Fibroblast of skin of right biceps (primary cell): ENCODE measurements at places on chromosomes 7 and 10.

- no peak for DNase-seq
Measured at GRCh38 chr10:3961082-3961481, 176.1 kb upstream of the KLF6 start.

DNA sequence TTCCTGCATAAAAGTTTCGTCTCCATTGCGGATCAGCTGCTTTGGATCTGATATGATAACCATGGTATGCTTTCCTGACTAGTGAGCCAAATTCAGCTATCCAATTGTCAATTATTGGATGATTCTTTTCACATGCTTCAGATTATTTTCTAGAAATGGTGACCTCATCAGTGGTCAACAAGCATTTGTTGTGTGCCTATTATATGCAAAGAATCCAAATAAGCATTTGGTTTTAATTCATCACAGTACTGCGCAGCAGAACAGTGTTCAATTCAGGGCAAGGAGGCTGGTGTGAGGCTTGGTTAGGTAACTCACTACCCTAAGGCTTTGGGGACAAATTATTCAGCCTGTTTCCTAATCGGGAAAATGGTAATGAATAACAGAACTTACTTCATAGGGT lies 200.5 kb downstream of the SKAP2 start:
- DNase-seq, result no peak

DNA sequence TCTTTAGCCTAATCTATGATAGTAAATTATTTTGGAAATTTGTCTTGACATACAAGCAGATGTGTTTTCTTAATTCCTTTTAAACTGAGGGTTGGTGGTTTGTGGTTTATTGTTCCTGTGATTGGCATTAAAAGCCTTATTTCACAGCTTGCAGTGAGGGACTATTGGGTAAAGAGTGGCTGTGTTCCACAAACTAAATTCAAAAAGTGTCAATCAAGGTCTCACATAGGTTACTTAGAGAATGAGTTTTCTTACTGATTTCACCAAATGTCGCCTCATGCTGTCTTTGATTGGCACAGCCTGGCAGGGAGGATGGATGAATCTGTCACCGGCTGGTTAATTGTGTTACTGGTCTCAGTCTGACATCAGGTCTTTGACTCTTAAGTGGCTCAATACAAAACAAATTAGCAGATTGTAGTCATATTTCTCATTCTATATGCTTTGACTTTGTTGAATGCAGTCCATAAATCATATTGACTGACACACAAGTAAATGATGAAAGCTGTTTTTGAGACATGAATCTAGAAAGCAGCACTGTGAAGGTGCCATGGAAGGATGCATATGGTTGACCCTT lies 66.8 kb upstream of the CYP26C1 start:
- DNase-seq, result no peak

DNA sequence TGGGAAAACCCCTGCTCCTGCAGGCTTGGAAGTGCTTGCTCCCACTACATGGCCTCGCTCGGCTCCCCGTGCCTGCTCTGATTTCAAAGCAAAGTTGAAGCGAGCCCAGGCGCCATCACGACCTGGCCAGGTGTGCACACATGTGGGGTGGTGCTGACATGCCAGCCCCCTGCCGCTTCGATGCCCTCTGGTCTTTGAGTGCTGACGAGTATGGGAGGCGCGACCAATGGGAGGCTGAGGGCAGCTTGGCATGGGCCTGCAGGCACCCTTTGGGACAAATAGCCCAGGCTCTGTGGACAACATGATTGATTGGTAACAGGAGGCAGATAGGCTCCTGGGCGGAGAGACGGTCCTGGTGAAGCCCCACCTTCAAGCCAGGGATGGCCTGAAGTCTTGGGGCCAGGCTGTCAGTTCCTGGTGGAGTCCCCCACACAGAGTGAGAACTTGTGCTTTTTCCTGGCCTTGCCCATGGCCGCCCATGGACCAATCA lies 252.4 kb upstream of the SEMA3A start:
- no peak for DNase-seq

DNA sequence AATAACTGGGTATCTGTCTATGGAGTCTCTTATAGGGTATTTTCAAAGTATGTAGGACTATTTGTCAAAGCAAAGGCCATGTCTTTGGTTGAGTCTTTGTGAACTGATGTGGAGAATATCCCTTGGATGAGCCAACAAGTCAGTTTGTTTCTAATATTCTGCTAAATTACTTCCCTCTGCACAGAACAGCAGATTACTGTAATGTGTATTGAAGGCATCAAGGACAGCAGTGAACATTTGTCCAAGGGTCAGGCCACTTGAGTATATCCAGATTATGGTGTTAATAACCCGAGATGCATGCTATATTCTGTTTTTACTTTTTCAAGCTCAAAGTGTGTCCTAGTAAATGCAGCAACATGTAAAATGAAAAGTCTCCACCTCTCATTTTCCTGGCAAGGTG lies 144.2 kb upstream of the GLI3 start:
- DNase-seq, result no peak

DNA sequence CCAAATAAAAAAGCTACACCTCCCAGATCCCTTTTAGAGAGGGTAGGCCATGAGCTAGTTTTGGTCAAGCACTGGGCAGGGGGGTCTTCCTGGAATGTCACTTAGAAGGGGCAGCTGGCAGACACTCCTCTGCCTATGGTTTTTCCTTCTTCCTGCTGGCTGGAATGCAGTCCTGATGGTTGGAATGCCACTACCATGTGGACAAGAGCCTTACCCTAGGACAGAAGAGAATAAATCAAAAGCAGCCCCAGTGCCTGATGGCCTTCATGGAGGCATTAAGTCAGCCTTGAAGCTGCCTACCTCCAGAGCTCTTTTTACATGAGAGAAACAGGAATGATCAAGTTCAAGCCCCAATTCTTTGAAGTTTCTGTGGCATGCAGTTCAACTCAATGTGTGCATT lies 43.5 kb upstream of the SORBS1 start:
- DNase-seq, result no peak

DNA sequence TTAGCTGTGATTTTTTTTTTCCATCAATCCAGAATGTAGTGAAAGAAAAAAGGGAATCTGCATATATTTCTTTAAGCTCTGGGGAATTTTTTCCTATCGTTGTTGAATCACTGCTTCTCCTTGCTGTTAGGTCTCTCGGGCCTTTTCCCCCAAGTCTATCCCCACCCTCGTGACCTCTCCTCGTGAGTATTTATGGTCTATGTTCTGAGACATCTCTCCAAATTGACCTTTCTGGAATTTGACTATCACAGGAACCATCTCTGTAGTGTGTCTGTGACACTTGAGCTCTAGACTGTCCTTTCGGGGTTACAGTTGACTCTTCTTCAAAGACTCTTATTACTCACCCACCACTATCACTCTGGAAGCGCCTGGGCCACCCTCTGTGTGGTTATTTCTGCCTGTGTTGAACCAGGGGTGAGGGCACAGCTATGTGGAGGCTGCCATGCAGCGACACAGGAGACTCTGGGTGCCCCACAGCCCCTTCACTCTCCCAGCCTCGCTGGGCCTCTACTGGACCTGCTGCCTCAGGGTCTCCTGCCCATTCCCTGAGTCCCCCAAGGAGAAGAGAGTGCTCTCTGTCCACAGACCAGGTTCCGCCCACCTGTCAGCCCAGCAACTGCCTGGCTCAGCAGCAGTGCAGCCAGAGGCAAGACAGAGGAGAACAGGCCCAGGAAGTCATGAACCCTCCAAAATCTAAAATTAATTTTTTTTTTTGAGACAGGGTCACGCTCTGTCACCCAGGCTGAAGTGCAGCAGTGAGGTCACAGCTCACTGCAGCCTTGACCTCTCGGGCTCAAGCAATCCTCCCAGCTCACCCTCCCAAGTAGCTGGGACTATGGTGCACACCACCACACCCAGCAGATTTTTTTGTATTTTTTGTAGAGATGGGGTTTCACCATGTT lies 45.7 kb upstream of the PTPRN2 start:
- no peak for DNase-seq

GRCh38 chr10:133347710-133348517 lies 741 bp downstream of the PRAP1 start:
- DNase-seq, result no peak

DNA sequence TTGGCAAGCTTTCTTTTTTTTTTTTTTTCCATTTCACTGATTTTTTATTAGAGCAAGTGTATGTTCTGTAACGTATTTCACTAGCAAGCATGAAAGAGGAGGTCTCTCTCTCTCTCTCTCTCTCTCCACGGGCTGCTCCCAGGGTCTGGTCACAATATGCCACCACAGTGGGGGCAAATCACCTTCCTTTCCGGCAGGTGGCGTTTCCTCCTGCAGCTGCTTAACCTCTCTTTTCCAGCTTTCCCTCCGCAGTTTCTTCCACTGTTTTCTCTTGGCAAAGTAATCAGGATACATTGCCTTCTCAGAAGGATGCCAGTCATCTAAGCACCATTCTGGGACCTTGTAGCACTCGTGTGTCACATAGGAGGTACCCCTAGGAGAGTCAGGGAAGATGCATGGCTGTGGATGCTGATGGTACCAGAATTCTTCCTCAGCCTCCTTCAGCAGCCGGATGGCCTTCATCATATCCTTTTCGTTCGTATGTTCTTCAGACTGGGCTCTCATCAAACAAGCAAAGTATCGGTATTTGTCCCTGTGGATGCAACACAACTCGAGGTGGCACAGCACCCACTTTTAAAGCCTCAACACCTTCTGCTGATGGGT lies 197.3 kb upstream of the PODXL start:
- peak; percentile 5 for DNase-seq

GRCh38 chr10:93535293-93535692 lies 31.2 kb upstream of the FFAR4 start:
- DNase-seq, result no peak

GRCh38 chr10:60974463-60975149 lies 30.6 kb upstream of the RHOBTB1 start:
- peak; percentile 63 for DNase-seq

DNA sequence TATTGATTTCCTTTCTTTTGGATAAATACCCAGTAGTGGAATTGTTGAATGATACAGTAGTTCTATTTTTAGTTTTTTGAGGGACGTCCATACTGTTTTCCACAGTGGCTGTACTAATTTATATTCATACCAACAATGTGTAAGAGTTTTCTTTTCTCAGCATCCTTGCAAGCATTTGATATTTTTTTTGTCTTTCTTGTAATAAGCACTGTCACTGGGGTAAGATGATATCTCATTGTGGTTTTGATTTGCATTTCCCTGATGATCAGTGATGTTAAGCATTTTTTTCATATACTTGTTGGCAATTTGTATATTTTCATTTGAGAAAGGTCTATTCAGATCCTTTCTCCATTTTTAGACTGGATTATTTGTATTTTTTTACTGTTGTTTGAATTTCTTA lies 308.7 kb downstream of the PTEN start:
- no peak for DNase-seq

DNA sequence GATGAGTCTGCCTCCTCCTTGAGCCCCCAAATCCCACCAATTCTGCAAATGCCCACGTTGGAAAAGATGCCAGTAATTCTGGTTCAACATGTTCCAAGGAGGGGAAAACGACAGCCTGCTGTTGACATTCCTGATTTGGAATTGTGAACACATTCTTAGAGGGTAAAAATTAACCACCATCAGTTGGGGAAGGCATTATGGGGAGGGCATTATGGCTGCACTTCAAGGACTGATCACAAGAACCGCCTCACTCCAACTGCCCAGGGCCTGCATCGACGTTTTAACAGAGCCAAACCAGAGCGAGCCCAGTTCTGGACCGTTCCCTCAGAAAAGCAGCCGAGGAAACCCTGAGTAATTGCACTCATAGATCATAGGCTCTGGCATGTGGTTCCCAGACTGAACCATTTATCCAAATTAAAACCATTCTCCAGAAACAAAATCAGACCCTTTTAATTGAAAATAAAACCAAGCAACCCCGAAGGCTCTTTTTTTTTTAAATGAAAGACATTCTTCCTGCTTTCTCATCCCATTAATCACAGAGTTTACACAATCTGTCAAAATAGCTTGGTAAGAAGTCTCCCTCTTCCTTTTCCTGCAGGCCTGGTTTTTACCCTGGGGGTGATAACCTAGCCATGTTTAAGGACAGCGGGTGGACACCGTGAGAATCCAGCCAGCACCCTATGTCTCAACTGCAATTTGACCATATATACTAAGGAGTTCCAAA lies 8.0 kb downstream of the TNS3 start:
- DNase-seq, result peak; percentile 94
